ENCODE measurements at places on chromosomes 11 and 22. TPM values are rescaled to one million over a fixed set of nuclear protein-coding genes. Genes with fewer than 3 reads are reported as not detected.

Gene HTR3B
- not detected for polyA plus RNA-seq

Gene SLC17A6
- polyA plus RNA-seq = not detected

Gene HEPN1
- not detected for polyA plus RNA-seq

Gene WT1
- not detected for polyA plus RNA-seq

Gene TIMP3
- polyA plus RNA-seq = not detected

Gene CARNS1
- not detected for polyA plus RNA-seq

Gene SEPTIN3
- polyA plus RNA-seq = 0.06 TPM

Gene CEND1
- polyA plus RNA-seq = not detected

Gene RGL4
- 2.4 TPM for polyA plus RNA-seq

Gene PIWIL4
- 7.5 TPM for polyA plus RNA-seq

Gene CBLIF
- polyA plus RNA-seq = not detected

Gene GALNT18
- not detected for polyA plus RNA-seq

Gene TECTA
- not detected for polyA plus RNA-seq

Gene CD3E
- 1.5 TPM for polyA plus RNA-seq

Gene FAM118B
- polyA plus RNA-seq = 13.6 TPM

Gene GGTLC3
- polyA plus RNA-seq = not detected

Gene CRYBB3
- polyA plus RNA-seq = not detected

Gene CCDC81
- polyA plus RNA-seq = 0.11 TPM

Gene ADM2
- not detected for polyA plus RNA-seq

Gene C11orf65
- not detected for polyA plus RNA-seq

Gene KCNJ1
- 0.12 TPM for polyA plus RNA-seq

Gene RNF121
- 14.8 TPM for polyA plus RNA-seq

Gene TSGA10IP
- 0.71 TPM for polyA plus RNA-seq

Gene C11orf97
- not detected for polyA plus RNA-seq

Gene BUD13
- polyA plus RNA-seq = 4.2 TPM

Gene SCN3B
- polyA plus RNA-seq = not detected

Gene NTM
- polyA plus RNA-seq = not detected

Gene MCAM
- not detected for polyA plus RNA-seq

Gene CLDN5
- 0.27 TPM for polyA plus RNA-seq

Gene KRTAP5-8
- not detected for polyA plus RNA-seq

Gene ANGPTL5
- not detected for polyA plus RNA-seq

Gene BBOX1
- polyA plus RNA-seq = not detected

Gene SPATA19
- polyA plus RNA-seq = not detected

Gene CDON
- polyA plus RNA-seq = 0.01 TPM

Gene OR52I1
- not detected for polyA plus RNA-seq

Gene CRYBA4
- not detected for polyA plus RNA-seq

Gene CD248
- polyA plus RNA-seq = 0.13 TPM

Gene KCNQ1OT1
- 0.03 TPM for polyA plus RNA-seq

Gene ALDH3B2
- not detected for polyA plus RNA-seq

Gene DMC1
- not detected for polyA plus RNA-seq

Gene NCAM1
- polyA plus RNA-seq = not detected

Gene RTN4RL2
- polyA plus RNA-seq = 0.53 TPM

Gene SLC25A45
- polyA plus RNA-seq = 4.1 TPM

Gene SCGB1A1
- polyA plus RNA-seq = not detected

Gene MS4A1
- 1.8 TPM for polyA plus RNA-seq

Gene IRAG1
- 3.0 TPM for polyA plus RNA-seq

Gene NEFH
- polyA plus RNA-seq = 0.20 TPM

Gene ACR
- polyA plus RNA-seq = not detected

Gene CALCA
- polyA plus RNA-seq = not detected

Gene RIMBP3B
- 0.17 TPM for polyA plus RNA-seq

Gene PTPRCAP
- 2.1 TPM for polyA plus RNA-seq

Gene NXPE2
- polyA plus RNA-seq = not detected

Gene NARS2
- 6.6 TPM for polyA plus RNA-seq
